ENCODE measurements at places on chromosomes 12 and 14. TPM values are rescaled to one million over a fixed set of nuclear protein-coding genes. Genes with fewer than 3 reads are reported as not detected.

DNA sequence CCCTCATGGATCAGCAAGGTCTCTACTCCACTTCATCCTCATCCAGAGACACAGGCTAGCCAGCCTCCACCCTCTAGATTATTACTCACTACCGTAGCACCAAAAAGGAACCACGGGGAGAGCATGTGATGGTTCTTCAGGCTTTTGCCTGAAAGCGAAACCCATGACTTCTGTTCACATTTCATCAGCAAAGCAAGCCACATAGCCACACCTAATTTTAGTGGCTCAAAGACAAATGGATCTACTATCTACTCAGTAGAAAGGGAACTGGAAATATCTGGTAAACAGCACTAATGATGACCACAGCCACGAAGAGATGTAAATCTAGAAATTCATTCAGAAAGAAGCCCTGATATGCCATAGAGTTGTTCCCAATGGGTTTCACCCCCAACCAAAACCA lies 51.4 kb downstream of the VCPKMT start:
- no peak for DNase-seq

- no peak for DNase-seq
These were observed 91.2 kb downstream of the RCOR1 start for GRCh38 chr14:102683399-102684297.

GRCh38 chr12:63238892-63239291 lies 87.9 kb upstream of the AVPR1A start:
- DNase-seq, result no peak

DNA sequence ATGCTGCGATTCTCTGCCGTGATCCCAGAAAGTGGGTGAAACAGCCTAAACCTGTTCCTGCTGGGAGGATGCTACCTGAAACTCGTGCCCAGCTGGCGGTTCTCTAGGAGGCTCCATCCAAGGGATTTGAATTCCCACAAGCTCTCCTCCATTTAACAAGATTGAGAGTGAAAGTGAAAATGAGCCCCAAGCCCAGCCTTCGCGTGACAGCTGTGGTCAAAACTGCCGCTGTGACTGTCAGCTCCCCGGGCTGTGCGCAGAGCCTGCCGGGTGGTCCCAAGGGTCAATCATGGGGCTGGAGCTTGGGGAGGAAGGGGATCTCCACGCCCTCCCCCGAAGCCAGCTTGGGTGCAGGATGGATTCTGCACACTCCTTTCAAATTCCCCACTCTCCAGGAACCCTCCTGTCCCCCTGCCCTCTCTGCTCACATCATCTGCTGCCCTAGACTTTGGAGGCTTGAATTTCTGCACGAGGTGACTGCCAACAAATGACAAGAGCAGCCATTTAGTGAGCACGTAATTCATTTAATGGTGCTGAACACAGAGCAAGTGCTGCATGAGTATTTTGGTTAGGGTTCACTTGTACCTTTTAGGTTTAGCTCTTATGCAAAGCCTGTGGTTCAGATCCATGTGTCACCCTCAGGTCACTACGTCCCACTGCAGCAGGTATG lies 5.3 kb downstream of the ASB2 start:
- DNase-seq, result no peak

DNA sequence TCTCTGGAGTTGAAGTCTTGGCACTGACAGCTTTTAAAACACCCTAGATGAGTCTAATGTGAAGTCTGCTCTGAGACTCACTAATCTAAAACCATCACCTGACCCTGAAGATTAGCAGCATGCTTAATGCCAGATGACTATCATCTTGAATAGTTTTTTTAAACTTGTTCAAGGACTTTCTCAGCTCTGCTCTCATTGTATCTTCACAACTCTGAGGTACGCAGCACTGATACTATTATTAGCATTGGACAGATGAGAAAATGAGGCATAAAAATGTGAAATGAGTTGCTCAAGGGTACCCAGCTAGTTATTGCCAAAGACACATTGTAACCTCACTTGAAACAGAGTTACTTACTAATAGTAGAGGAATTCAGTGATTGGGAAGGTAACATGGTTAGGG lies 4.8 kb downstream of the SLC38A1 start:
- DNase-seq, result no peak

Gene ADSS1
- 3.2 TPM for total RNA-seq

Gene TAS2R50
- total RNA-seq, result 0.86 TPM
